ENCODE measurements at places on chromosomes 4 and X.

GRCh38 chr4:14844061-14844460, 158.2 kb upstream of the CPEB2 start:
- DNase-seq = no peak

GRCh38 chrX:109049903-109050302, 313.5 kb upstream of the IRS4 start:
- no peak for DNase-seq

DNA sequence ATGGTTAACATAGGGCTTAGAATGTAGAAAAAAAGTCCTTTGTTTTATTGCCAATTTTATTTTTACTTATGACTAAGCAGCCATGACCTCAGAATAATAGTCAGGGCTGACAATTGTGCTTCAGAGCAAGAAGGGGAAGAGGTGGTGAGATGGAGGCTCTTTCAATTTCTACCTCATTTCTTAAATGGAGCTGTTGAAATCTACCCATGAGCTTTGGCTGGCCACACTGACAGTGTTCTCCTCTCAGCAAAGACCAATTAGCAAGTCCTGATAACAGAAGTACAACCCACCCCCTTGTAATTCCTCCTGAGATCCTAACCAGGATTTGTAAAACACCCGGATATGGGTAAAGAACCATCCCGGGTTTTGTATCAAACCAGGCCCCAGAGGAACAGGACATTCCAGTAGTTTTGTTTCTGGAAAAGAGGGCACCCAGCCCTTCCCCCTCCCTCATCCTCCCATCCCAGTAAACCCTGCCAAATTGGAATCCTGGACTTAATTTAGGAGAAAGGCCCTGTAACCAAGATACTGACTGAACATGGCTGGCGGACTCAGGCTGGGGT, at the start of gene HEPH:
Gene HEPH, plus strand, starts transcription at position 399 of the 563 bp plus-strand sequence. CDS start 6,324 bp downstream, outside the sequence.
- DNase-seq = no peak

DNA sequence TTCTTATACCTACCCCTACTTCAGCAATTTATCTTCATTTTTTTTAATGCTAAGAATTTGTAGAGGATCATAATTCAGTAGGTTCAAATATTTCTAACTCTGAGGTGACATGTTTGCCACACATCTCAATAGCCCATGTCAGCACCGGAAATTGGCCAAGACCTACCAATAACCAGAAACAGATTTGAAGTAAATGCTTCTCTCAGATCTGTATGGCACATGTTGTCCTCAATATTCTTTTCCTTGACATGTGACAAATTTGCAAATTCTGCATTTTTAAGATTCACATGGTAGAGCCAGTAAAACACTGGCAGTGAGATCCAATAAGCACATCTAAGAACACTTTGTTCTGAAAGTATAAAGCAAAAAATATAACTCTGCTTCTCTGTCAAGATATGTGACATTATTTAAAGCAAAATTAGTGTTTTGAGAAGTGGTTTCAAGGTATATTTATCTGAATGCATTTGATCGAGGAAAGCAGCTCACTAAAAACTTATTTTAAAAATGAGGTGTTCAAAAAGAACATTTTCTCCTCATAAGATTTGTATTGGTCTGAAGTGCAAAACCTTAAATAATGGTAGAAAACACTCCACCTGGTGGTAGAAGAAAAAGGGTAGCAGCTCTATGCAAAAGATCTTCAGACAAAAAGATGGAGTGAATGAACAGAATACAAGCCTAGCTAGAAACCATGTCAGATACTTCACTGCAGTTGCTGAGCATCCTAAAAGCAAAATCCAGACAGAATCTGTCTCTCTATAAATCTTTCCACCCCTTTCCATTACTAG, 513.8 kb upstream of the FAM241A start:
- no peak for DNase-seq

DNA sequence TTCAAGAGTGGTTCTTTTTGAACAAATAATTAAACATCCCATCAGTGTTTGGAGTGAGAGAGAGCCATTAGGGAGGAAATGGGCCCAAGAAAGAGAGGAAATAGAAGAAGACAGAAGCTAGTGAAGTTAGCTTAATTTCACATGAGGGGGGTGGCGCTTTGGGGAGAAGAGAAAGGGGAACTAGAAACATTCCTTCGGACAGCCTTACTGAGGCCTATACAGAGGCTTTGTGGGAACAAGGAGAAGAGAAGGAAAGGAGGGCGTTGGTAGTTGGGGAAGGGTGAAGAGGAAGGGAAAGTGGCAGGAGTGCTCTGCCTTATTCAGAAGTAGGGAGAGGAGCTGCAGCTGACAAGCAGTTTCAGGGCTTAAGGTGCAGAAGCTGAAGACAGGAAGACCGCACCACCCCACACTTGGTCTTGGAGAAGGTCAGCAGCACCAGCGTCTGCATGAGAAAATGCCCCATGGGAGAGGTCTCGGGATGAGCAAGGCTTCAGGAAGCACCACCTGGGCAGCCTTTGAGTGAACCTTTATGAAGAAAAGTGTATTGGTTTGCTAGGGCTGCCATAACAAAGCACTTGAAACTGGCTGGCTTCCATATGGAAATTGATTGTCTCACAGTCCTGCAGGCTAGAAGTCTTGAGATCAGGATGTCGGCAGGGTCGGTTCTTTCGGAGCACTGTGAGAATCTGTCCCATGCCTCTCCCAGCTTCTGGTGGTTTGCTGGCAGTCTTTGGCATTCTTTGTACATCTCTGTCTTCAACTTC, 85.1 kb downstream of the KIT start:
- no peak for DNase-seq

- no peak for DNase-seq
Measured at GRCh38 chrX:69506617-69507499, 2.7 kb downstream of the NALF2 start.

All from NCI-H187 (cell line).